ENCODE measurements at places on chromosomes 13 and 19.

DNA sequence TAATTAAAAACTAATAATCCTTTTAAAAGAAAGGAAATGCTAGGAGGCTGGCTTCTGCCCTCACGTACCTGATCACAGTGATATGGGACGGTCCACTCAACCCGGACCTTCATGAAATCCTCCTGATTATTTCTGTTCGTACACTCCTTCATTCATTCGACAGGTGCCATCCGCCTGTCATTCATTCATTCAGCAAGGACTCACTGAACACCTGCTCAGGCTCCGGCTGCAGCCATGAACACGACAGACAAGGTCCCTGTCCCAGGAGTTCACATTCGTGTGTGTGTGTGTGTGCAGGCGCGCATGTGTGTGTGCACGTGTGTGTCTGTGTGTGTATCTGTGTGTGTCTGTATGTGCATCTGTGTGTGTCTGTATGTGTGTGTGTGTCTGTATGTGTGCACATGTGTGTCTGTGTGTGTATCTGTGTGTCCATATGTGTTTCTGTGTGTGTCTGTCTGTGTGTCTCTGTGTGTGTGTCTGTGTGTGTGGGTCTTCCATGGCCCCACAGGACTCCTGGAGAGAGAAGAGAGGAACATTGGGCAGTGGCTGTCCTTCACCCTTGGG lies 28.1 kb upstream of the CCNE1 start:
- no peak for DNase-seq

GRCh38 chr13:80590551-80590950 lies 249.6 kb upstream of the SPRY2 start:
- DNase-seq = no peak

- DNase-seq = no peak
Measured at GRCh38 chr19:15448044-15448777, 1.5 kb downstream of the WIZ start.

- peak; percentile 74 for DNase-seq
Measured at GRCh38 chr19:13727798-13728197, 36.5 kb upstream of the MRI1 start.

- DNase-seq = no peak
Measured at GRCh38 chr13:106468207-106468606, 67.3 kb downstream of the EFNB2 start.

DNA sequence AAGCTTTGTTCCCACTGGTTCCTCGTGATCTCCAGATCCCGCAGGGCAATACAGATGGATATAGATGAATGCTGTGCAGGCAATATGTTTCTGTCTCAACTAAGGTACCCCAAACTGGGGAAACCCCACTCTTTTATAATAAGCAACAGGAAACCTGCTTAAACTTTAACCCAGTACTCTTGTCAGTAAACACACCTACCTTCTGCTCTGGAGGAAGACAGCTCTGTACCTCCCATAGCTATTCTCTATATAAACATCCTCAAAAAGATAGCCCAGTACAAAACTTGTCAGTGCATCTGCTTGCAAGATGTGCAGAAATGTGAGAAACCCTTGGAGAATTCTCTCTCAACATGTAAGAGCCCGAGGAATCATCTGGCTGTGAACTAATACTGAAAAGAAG lies 583.6 kb downstream of the OLFM4 start:
- DNase-seq = no peak

- DNase-seq = no peak
Measured at GRCh38 chr19:17294051-17294891, 9.0 kb downstream of the ABHD8 start.

- no peak for DNase-seq
Measured at GRCh38 chr19:10963865-10964264, 3.0 kb downstream of the SMARCA4 start.

DNA sequence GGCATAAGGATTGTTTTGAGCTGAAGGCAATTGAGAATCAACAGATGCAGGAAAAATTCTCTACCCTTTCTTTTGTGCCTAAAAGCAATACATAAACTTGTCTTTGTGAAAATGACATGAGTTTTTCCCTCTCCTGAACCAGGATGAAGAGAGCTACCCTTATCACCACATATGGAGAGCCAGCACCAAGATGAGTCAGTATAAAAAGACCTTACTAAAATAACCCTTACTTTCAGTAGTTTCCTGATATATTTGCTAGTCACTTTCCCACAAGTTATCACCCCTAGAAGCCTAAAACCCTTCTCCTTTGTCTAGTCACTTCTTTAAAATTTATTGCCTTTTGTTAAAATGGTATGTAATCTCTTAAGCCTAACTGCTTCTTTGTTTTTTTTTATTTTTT lies 61.9 kb upstream of the ANKRD10 start:
- no peak for DNase-seq

GRCh38 chr13:97432232-97432916 lies 1.6 kb upstream of the RAP2A start:
- no peak for DNase-seq

Measured in fibroblast of skin of abdomen (primary cell).